ENCODE measurements at places on chromosomes 5 and 9.

- no peak for DNase-seq
These were observed 152.0 kb downstream of the SH3GL2 start for GRCh38 chr9:17730899-17731298.

GRCh38 chr9:79799691-79800335 lies 228.0 kb downstream of the TLE4 start:
- DNase-seq: no peak

DNA sequence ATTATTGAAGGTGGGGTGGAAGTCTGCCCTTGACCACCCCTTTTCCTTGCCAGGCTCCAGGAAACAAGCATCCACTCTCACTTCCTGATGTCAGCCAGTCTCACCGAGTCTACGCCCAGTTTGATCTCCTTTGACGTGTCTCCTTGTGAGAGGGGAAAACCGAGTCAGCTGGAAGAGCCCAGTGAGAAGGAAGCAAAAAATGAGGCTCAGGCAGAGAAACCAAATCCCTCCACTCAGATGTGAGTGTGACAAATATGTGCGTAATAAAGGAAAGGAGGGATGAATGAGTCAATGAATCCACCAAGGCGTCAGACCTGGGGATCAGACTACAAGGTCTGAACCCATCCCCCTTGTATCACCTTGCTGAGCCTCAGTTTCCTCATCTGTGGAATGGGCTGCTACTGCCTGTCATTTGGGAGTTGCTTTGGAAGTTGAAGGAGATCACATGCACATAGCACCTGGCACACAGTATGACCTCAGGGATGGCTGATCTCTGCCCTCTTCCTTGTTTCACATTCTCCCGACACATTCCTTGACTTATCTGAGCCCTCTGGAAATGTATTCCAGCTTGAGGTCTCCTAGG lies 61.3 kb upstream of the XPA start:
- no peak for DNase-seq

DNA sequence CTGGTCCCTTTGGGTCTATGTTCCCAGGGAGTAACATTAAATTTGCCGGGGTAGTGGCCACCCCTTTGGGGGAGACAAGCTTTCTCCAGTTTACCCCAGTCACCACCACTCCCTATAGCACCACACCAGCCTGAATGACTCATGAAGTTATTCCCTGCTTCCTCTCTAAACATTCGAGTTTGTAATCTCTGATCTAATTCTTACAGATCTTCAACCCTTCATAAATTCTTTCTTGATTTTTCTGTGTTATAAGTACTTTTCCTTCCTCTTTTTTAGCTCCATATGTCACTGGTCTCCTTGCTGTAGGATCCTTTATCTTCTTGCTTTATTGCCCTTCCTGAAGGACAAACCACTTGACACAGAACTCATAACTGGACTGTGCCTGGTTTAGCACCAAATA lies 55.6 kb downstream of the GNA14 start:
- no peak for DNase-seq

- DNase-seq: no peak
These were observed 332.4 kb upstream of the BRINP1 start for GRCh38 chr9:119701651-119702050.

GRCh38 chr5:111511831-111512374 lies 432 bp downstream of the STARD4 start:
- no peak for DNase-seq

DNA sequence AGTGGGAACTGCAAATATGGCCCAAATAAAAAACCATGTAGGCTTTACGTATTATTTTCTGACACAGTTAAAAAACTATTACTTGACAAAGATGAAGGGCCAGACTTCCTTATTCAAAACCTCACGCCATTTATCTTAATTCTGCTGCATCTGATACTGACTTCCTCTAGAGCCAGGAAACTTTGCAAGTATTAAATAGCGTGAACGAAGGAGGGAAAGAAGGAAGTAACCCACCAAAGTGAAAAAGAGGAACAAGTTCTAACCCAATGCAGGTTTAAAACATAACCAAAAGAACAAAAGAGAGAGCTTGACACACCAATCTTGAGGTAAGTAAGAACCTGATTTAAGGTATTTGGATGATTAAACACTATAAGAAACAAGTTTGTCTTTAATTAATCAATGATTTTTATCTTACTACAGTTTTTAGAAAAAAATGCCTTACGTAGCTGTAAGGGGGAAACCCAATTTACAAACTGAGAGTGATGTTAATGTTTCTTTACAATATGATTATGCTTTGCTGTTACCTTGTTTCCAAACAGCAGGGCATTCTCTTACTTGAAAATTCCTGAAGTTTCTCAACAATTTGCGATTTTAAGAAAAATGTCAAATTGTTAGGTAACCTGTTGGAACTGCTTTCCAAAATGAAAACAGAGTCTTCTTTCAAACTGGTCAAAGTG lies at the start of gene GAPT:
GAPT (plus strand) TSS at position 220 of the 677 bp plus-strand sequence. CDS start 3,102 bp downstream, outside the sequence.
- no peak for DNase-seq

DNA sequence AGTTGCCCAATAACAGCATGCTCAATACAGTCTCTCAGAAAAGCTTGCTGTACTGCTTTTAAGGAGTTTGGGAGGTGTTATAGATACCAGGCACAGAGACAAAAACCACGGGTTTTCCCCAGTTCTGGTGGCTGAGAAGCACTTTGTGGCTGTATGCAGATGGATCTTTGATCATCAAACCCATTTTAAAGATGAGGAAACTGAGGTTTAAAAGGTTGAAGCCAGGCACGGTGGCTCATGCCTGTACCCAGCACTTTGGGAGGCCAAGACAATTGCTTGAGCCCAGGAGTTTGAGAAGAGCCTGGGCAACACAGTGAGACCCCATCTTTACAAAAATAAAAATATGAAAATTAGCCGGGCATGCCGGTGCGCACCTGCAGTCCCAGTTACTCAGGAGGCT lies 46.3 kb upstream of the PLPP6 start:
- no peak for DNase-seq

DNA sequence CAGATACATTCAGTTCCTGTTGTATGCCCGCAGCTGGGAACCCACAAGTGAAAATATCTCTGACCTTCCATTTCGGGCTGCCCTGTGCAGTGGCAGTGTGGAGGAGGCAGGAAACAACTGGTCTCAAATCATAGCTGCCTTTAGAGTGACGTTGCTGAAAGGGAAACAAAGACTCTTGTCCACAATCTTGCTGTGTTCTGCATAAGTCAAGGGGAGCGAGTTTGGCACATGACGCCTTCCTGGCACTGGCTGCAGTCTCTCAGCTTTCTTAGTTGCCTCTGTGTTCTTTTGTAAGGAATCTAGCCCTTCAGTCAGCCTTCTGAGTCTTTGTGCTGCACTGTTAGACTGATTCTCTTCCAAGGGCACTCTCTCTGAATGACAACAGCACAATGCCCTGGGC lies 24.0 kb downstream of the ADAMTS16 start:
- DNase-seq: no peak

GRCh38 chr5:62139741-62140140 lies 166.3 kb upstream of the KIF2A start:
- no peak for DNase-seq

GRCh38 chr5:135657536-135658305 lies 78.9 kb upstream of the CXCL14 start:
- no peak for DNase-seq

DNA sequence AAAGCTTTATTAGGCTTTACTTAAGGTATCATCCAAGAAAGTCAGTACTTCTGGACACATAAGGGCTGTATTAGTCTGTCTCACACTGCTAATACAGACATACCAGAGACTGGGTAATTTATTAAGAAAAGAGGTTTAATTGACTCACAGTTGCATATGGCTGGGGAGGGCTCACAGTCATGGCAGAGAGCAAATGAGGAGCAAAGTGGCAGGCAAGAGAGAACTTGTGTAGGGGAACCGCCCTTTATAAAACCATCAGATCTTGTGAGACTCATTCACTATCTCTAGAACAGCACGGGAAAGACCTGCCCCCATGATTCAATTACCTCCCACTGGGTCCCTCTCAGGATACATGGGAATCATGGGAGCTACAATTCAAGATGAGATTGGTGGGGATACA lies 49.2 kb upstream of the SLC44A1 start:
- DNase-seq: no peak

- no peak for DNase-seq
These were observed 46.0 kb downstream of the PTPRD start for GRCh38 chr9:10566848-10567247.

GRCh38 chr9:31820426-31820825 lies 564.0 kb upstream of the ACO1 start:
- no peak for DNase-seq

- DNase-seq: peak; percentile 6
These were observed 186.4 kb downstream of the SLIT3 start for GRCh38 chr5:169114466-169115065.

DNA sequence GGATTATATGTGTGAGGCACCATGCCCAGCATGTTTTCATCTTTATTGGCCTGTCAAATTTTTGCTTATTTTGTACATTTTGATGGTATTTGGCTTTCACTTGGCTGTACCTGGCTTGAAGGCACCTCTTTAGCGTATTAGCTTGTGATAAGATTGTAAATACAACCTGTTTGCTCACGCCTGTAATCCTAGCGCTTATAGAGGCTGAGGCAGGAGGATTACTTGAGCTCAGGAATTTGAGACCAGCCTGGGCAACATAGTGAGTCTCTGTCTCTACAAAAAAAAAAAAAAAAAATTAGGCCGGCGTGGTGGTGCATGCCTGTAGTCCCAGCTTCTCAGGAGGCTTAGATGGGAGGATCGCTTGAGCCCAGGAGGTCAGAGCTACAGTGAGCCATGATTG lies 11.3 kb downstream of the SEC24A start:
- DNase-seq: no peak

DNA sequence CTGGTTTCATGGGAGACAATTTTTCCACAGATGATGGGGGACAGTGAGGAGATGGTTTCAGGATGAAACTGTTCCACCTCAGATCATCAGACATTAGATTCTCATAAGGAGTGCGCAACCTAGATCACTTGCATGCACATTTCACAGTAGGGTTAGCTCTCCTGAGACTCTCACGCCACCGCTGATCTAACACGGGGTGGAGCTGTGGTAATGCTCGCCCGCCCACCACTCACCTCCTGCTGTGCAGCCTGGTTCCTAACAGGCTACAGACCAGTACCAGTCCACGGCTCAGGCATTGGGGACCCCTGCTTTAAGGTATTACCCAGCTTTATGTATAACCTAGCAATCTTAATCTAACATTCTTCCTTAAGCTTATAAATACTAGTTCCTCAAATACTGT lies 35.6 kb downstream of the TTC39B start:
- no peak for DNase-seq

DNA sequence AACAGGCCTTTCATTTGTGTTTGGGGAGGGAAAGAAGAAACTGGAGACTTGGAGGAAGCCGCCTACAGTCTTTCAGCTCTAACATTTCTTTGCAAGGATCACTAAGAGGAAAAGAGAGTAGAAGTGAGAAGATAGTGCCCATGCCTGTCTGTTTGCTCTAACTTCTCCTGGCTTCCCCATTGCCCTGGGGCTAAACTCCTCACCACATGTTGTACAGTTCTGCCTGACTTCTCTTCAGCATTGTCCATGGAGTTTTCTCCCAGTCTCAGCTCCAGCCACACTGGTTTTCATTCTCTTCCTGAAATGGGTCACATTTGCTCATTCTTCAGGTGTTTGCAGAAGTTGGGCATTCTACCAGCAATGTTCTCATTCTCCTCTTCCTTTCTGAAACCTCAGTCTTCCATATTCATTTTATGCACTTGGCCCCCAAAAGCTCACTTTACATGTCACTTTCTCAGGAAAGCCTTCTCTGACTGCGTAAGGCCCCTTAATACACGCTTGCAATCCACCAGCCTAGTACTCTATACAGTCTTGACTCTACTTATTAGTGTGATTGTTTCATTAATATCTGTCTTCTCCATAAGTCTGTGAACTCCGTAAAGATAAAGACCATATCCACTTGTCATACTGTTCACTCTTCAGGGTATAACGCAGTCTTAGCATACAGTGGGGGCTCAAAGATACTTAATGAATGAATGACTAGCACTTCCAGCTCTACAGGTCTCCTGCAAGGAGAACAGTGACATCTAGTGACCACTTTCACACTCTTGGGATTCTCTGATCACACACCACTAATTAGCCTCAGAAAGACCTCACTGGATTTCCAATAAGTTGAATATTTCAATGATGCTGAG lies 40.2 kb upstream of the TRIM32 start:
- no peak for DNase-seq

DNA sequence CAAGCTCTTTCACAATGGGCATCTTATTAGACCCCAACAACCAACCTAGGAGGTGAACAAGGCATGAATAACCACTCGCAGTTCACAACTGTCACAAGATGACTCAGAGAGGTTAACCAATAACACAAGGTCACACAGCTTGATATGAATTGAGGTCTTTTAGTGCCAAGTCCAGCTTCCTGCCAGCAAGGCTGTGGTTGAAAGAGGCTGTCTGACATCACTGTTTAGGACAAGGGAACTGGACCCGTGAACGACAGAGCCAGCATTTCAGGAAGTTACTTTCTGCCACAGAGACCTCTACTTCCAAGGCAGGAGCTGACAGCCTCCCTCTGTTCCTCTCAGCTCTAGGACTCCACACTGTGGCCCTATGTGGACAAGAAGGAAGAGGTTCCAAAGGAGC lies 53.4 kb upstream of the ALDH1B1 start:
- no peak for DNase-seq

DNA sequence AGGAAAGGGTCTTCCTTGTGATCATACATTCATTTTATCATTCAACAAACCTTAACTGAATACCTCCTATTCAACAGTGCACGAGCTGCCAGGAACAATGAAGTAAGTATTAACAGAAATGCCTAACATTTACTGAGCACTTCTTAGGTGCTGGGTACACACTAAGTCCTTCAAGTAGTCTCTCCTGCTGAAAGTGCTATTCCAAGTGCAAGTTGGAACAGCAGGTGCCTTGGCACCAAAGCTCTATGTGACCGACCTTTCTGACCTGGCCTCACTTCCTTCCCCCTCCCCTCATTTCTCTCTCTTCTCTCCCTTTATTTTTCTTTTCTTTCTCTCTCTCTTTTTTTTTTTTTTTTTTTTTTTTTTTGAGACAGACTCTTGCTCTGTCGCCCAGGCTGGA lies 94.5 kb downstream of the GRIA1 start:
- no peak for DNase-seq

GRCh38 chr9:94056442-94056974 lies 27.8 kb upstream of the PTPDC1 start:
- DNase-seq: no peak

GRCh38 chr5:107958861-107959260 lies 288.1 kb upstream of the EFNA5 start:
- no peak for DNase-seq

GRCh38 chr5:79464695-79465332 lies 49.1 kb downstream of the HOMER1 start:
- DNase-seq: no peak

DNA sequence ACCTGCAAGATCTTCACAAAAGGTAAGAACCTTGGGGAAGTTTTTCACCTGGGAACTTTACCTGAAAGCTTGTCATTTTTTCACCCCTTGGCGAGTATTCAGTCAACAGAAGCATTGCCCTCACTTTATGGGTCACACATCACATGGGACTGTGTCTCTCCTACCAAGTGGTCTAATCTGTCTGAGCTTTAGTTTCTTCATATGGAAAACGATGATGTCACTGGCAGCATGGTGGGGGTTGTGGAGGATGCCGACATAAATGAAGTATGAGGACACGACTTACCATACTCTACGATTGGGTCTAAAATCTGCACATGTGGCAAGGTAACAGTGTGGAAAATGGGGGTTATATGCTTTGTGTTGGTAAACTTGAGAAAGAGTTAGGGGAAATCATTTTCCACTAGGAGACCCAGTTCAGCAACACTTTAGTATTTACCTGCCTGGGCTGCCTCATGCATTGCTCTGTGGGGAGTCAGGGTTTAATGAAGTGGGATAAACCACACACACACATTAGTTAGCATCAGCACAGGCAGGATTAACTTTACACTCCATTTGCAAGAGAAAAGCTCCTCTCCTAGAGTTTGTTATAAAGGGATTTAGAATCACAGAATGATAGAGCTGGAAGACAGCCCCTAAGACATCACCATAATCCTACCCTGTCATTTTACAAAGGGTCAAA lies 19.8 kb upstream of the PAX5 start:
- DNase-seq: no peak
